ENCODE measurements at places on chromosomes 1 and 21.

DNA sequence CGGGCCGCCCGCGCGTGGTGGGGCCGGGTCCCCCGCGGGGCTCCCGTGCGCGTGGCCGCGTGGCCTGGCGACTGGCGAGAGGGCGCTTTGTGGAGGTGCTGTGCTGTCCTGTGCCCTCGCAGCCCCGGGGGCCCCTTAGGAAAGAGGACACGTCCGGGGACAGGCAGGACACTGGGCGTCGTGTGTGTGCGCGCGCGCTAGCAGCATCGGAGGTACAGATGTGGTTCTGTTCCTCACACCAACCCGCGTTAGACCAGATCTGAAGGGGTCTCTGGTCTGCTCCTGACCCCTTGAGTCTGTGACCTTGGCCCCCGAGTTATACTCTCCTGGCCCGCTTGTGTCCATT is 489 bp downstream of the ACTN2 start:
- no peak for DNase-seq

- no peak for DNase-seq
Measured at GRCh38 chr1:167432780-167433179, 85.5 kb downstream of the CD247 start.

DNA sequence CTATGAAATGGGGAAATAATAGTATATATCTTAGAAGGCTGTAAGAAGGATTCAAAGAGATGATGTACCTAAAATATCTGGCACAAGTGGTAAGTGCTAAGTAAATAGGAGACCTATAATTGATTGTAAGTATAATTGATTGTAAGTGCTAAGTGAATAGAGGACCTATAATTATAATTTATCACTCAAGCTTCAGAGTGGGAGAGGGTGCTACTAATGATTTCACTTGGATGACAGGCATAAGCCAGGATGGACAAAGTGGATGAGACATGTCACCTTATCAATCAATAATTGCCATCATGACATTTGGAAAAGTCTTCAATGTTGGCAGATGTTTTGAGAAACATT is 11.2 kb downstream of the RCAN1 start:
- DNase-seq = no peak

DNA sequence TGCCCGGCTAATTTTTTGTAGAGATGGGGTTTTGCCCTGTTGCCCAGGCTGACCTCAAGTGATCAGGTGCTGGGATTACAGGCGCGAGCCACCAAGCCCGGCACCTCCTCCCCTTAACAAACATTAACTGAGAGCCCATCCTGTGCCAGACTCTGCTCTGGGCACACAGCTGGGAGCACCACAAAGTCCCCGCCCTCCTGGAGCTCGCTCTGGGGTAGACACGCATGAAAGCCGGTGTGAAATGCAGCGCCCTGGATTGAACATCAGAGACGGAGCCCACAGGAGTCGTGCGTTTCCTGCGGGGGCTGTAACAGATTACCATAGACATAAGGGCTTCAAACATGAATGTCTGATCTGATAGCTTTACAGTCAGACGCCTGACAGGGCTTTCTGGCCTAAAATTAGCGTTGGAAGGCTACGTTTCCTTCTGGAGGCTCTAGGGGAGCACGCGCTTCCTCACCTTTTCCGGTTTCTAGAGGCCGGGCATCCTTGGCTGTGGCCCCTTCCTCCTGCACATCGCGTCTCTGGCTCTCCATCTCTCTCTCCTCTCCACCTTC is 14.3 kb downstream of the SLC27A3 start:
- DNase-seq = no peak

GRCh38 chr21:28444557-28444956 is 548.1 kb downstream of the LTN1 start:
- DNase-seq = no peak

DNA sequence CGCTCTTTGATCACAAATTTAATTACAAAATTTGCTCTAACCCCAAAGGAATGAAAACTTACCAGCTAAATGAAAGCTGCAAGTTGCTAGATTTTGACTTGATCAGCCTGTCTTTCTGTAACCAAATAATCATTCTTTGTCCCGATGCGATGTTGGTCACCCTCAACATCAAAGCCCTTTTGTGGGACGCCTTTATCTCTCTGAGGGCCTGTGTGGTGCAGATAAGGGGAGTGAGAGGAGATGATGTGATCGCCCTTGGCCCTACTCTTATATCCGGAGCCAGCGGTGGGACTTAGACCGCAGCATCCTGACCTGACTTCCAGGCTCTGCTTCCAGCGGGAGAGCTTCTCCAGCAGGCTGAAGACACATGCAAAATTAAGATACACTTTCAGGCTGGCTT is 19.3 kb upstream of the UMODL1 start:
- DNase-seq = no peak

DNA sequence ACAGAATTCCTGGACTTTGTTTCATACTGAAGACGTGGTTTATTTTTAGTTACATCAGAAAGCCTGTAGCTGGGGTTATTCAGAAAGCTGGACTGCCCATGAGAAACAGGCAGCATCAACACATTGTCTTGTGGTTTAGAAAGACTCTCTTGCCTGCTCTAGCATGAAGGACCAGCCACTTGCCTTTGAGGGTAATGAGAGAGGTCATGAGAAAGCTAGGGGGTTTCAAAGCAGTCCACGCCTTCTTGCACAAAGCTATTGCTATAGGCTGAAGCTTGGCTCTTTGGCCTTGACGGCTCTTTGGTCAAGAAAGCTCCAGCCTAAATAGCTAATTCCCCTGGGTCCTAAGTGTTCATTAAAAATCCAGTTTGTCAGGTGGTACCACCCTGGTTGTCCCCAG is 208.1 kb downstream of the PRDM2 start:
- no peak for DNase-seq

GRCh38 chr1:165575468-165576099 is 31.8 kb downstream of the LRRC52 start:
- no peak for DNase-seq

GRCh38 chr1:168343566-168343965 is 62.9 kb downstream of the TBX19 start:
- no peak for DNase-seq

GRCh38 chr21:21806711-21807597 is 808.7 kb downstream of the NCAM2 start:
- no peak for DNase-seq

GRCh38 chr1:166858726-166859419 is 17.2 kb downstream of the TADA1 start:
- no peak for DNase-seq

GRCh38 chr1:109201123-109201703 is 12.5 kb upstream of the SARS1 start:
- peak; percentile 80 for DNase-seq

DNA sequence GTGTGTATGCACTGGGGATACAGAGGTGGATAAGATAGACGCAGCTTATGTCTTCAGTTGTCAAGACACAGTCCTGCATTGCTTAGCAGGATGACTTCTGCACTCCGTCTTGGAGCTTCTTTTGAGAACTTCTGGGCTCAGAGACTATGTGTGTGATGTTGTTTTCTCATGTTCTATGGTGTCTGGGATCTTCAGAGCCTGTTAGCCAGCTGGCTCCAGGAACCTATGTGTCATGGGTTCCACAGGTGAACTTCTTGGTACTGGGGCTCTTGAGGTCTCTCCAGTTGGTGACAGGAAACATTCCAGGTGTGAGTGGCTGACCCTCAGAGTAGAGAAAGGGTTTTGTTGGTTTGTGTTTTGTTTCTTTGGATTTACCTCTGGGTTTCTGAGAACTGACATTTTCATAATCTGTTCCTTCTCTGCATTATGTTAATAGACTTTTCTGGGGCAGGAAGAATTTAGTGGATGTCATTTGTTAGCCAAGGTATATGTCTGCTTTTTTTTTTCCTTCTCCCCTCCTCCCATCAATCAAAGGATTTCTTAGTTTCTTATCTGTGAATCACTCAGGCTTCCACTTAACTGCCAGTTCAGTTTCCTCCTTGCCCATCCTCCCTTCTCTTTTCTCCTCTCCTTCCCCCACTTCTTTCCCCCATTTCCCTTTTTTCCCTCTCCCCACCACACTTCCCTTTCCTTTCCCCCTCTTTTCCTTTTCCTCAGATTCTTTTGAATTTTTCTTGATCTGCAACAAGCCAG is 18.1 kb downstream of the FGGY start:
- DNase-seq = no peak

DNA sequence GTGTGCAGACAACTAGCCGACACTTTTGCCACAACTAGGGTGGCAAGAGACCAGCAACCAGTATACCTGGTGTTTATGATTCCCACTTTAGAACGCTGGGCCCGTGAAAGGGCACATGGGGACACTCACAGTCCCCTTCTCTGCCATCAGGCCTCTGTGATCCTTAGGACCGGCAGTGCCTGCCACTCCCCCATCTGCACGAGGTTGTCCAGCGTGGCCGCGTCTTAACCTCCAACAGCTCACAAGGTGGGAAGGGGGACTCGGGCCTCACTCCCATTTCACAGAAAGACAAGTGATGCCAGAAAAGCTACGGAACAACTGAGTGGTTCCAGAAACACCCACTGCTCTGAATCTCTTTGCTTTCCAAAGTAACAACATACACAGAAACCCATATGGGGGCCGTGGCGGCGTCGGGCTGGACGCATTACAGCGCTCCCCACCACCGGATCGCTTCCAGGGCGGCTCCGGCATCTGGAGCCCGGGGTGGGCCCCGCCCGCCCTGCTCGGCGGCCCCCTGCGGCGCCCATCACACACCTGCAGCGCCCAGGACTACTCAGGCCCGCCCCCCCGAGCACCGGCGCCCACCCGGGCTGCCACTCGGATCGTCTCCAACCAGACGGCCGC is 1.0 kb downstream of the ZNF496 start:
- no peak for DNase-seq

GRCh38 chr1:62208087-62208486 is 13.4 kb downstream of the L1TD1 start:
- DNase-seq = no peak

DNA sequence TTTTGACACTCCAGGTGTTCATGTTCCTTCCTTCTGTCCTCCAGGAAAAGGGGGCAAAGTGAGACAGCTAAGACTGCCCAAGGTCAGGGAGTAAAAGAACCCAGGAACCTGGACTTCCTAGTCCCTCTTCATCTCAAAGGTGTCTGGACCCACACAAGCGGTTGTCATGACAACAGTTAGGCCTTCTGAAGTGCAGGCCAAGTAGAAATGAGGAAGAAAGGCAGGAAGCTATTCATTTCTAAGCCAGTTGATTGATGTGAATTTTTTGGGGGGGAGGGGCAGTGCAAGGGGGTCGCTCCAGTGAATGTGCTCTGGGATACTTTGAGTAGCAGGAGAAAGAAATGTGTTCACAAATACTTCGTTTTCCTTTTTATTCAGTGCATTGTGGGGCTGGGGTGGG is 114.3 kb downstream of the NAV1 start:
- DNase-seq = no peak

DNA sequence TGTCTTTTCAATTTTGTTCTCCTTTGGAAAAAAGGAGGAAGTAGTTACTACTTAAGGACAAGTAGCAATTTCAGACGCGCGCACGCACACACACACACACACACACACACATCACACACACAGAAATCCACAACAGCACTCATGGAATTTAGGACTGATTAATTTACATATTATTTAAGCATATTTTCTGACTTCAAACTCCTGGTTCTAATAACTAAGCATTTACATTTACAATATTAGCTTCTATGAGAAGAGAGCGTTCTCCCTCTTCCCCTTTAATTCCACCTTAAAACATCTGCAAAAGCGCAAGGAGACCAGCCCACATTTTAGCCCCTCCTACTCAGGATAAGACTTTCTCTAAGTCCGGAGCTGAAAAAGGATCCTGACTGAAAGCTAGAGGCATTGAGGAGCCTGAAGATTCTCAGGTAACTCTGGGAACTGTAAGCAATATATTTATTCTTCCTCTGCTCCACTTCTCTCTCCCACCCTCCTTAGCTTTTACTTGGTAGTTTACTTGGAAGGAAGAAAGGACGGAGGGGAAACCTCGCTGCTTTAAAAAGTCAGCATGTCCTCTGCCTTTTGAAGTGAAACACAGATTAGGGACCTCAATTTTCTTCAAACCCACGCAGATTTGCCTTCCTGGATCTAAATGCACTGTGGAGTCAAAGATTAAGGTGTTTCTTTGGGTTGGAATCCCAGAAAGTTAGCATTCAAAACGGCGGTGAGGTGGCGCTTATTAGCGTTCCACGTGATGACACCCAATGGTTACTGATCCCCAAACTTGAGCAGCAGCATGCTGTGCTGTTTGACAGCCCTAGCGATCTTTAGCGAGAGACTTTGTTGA is at the start of gene PLA2G4A:
TSS of gene PLA2G4A (plus strand) at position 339 of the 844 bp plus-strand sequence. CDS start 25,406 bp downstream, outside the sequence.
- peak; percentile 28 for DNase-seq

GRCh38 chr1:35097224-35097623 is 18.0 kb downstream of the ZMYM1 start:
- no peak for DNase-seq

- peak; percentile 39 for DNase-seq
Measured at GRCh38 chr1:116168277-116169032, 57.3 kb downstream of the MAB21L3 start.

GRCh38 chr1:204402391-204402790 is 9.2 kb downstream of the PPP1R15B start:
- no peak for DNase-seq

DNA sequence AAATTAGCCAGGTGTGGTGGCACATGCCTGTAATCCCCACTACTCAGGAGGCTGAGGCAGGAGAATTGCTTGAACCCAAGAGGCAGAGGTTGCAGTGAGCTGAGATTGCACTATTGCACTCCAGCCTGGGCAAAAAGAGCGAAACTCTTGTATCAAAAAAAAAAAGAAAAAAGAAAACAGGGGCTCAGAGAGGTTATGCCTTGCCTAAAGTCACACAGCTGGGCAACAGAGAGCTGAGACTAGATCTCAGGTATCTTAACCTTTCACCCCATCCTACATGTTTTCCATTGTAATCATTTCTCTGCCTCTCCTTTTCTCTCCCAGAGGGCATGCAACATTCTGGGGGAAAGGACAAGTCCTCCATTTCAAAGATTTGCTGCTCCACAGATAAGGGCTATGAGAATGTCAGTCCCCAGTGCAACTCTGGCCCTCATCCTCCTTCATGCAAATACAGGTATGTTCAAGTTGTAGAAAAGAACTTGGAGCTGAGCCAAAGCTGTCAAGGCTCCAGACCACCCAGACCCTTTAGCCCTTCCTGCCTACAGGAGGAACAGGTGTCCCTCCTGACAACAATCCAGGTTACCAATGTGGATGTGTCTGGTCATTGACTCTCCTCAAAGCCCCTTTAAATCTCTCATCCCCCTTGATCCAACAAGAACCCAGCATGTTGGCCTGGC is 6.9 kb downstream of the SLC9A1 start:
- no peak for DNase-seq

- DNase-seq = no peak
Measured at GRCh38 chr1:206495493-206496046, 11.8 kb upstream of the RASSF5 start.

DNA sequence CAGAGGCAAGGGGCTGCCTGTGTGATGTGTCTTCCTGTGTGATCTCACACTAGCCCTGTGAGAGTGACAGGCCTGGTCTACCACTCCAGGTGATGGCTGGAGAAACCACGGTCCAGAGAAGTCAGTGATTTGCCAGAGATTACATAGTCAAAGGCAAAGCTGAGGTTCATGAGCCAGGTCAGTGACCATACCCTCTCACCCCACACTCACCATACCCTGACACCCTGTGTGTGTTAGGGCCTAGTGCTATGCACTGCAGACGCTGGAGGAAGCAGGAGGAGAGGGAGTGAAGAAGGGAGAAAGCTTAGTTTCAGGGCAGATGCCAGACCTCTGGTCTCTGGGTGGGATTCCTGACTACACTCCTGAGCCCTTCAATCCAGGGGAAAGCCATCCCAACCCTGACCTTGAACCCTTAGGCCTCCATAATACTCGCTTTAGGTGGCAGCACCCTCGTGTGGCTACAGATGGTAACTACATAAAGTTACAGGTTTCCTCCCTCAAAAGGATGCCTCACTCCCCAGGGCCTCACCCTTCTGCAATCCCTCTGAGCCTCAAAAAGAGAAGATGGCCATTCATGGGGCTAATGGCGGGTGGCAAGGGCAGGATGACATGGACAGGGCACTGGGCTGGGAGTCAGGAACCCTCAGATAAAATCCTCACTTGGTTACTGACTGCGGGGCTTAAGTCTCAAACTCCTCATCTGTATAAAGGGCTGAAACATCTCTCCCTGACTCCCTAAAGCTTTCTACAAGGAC is 20.8 kb upstream of the SDC3 start:
- peak; percentile 62 for DNase-seq

Measured in hematopoietic multipotent progenitor cell treated with erythropoietin and hydrocortisone succinate and interleukin-3 and kit ligand, for 17 days (in vitro differentiated cells).